ENCODE measurements at places on chromosomes 11 and 22.

DNA sequence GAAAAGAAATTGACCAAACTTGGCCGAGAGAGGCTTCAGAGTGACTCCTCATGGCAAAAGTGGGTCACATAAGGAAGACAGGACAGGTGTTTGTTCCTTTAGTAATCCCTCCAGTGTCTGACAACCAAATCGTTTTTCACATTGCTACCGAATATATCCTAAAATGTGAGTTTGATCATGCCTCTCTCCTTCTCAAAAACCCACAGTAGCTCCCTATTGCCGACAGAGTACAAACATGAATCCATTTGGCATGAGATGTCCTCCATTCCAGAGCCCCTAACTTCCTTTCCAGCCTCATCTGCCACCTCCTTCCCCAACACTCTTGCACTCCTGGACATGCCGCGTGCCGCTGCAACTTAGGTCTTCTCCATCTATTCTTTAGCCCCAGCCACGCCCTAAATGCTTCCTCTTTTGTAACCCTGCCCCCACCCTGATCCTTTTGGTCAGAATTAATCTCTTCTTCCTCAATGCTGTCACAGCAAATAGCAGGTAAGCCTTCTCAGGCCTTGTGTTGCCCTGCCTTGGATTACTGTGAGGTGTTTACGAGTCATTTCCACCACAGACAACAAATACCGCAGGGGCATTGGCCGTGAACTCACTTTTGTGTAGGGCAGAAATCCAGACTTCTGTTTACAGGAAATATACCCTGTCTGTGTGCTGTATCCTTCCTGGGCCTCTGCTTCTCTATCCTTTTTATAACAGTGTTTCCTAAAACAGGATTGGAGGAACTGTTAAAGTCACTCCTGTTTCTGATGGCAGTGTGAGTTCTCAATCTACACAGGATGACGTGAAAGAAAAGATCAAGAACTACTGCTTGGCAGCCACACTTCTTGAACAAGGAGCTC is 66.0 kb upstream of the FTH1 start:
- DNase-seq: no peak

GRCh38 chr11:95486466-95486865 is 255.5 kb upstream of the SESN3 start:
- no peak for DNase-seq

GRCh38 chr22:35615156-35615555 is 2.0 kb downstream of the MB start:
- no peak for DNase-seq

DNA sequence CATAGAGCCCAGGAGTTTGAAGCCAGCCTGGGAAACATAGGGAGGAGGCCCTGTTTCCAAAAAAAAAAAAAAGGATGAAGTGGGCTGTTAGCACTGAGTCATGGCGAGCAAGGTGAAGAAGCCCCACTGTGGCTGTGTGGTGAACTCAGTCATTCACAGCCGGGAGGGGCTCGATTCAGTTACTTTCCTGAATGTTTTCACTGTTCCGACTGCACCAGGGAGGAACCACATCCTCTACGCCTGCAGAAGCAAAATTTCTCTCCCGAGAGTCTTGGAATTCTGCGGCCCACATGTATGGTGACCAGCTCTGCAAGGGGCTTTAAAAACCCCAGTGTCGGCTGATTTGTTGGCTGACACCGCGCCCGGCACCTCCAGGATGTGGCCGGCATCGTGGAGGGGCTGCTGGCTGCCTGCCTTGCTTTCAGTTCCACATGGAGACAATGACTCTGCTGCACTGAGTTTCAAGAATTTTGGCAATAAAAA is 27.8 kb upstream of the GRAMD4 start:
- no peak for DNase-seq

GRCh38 chr11:67098799-67099429 is 20.1 kb upstream of the KDM2A start:
- no peak for DNase-seq

Measured in ovary (tissue), 10 donors.